ENCODE measurements at places on chromosomes 5 and 9.

DNA sequence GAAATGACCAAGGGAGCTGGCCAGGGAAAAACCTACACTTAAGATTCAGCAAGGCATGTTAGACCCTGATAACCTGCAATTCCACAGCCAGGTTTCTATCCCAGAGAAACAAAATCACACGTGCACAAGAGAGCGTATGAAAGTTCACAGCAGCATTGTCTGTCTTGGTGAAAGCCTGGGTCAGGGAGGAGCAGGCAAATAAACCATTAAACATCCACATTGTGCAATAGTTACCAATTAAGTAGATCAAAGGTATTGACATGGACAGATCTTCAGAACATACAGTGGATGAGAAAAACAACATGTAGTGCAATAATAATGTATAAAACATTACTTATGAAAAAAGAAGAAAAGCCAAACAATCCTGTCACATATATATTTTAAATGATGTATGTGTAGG is 15.9 kb upstream of the GPX3 start:
- no peak for DNase-seq

DNA sequence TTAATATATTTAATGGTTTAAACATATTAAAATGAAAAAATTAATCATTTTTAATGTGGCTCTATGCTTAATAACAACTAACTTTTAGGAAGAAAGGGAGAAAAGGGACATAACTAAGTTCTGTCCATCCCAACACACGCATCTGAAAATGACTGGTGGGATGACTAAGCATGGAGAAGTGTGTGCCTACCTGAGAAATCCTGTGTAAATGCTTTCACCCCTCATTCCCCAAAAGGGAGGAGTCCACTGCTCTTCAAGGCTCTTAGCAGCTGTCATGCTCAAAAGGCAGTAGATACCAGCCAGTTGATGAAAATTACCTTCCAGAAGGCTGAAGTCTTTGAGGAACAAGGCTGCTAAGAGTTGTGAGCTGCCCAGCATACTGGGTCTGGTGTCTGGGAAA is 130.9 kb downstream of the NFIB start:
- DNase-seq, result no peak

DNA sequence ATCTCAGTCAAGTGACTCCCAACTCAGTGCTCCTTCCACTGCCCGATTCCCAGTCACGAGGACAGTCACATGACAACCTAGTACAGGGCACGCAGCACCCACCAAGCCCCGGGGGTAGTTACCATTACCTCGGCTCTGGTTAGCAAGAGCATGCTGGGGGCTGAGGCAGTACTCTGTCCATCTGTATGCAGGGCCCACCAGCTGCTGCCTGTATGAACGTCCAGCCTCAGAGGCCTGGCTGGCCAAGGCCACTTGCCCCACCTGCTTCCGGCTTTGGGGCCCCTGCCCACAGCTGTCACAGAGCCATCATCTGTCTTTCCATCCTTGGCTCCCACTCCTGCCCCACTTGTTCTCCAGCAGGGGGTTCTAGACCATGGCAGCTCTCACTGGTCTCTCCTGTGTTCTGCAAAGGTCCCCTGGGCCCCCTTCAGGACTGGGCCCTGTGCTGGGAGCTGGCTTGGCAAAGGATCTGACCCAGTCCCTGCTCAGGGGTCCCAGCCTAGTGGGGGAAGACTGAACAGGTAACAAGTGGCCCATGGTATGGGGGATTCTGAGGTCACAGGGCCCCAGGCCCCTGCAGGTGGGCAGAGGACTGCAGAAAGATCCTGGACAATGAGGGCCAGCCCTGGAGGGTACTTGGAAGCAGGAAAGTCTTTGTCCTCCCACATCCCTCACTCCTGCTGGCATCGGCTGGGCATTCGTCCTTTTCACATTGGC is 3.3 kb downstream of the RPL35 start:
- no peak for DNase-seq

DNA sequence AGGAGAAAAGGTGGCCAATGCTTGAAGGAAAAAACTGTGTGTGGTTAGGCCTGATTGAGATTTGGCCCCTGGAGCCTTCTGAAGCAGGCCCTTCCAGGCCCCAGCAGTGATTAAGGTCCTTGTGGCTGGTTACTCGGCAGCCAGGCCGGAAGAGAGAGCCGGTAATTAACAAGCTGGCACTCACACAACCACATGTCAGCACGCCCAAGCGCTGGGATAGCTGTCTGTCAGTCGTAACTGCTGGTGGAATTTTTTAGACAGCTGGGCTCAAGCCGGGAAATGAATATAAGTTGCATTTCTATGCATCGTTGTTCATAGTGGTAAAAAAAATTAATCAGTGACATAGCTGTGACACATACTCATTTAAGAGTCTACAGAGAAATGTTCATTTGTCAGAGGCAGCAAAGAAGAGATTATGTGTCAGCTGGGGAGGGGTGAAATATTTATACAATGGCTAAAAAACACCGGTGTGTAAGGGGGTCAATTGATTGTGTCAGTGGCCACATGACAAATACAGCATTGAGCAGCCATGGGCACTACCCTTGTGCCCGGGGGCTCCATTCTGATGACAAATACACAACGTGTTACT is 13.7 kb upstream of the ARAP3 start:
- DNase-seq, result peak; percentile 89

DNA sequence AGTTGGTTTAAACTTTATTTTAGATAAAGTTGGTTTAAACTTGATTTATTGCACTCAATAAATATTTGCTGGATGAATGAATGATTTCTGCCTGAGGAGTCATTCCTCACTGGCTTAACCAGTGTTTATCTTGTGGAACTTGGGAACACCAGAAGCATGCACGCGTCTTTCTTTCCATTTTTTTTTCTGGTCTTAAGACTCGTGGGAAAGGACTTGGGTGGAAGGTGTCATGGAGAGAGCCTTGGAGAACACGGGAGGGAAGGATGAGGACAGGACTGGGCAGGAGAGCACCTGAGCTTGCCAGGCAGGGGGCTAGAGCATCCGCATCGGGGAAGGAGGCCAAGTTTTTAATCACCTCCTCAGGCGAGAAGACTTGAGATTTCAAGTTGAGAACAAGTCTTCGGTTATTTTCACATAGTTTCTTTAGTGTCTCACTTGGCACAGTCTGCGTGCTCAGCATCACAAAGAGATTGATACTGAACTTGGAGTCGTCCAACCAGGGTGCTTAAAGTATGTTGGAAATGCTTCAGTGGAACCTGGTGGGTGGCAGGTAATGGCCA is 144.2 kb downstream of the PDZD2 start:
- DNase-seq, result no peak

GRCh38 chr5:32279223-32279622 is 33.5 kb downstream of the MTMR12 start:
- DNase-seq, result no peak

DNA sequence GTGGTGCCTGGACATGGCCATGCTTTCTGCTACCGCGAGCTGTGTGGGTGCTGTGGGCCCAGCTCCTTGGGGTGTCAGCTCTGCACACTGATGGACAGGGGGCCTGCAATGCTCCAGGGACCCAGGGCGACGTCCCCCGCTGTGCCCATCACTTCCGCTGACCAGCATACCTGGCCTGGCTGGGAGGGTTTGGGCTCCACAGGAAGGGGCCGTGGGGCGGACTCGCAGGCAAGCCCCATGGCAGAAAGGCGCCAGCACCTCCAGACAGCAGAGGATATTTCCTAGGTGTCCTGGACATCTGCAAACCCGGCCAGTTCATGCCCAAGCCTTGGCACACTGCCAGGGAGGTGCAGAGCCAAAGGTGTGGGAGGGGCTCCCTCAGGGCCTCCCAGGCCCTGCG is 295.8 kb upstream of the IRX4 start:
- DNase-seq, result no peak

DNA sequence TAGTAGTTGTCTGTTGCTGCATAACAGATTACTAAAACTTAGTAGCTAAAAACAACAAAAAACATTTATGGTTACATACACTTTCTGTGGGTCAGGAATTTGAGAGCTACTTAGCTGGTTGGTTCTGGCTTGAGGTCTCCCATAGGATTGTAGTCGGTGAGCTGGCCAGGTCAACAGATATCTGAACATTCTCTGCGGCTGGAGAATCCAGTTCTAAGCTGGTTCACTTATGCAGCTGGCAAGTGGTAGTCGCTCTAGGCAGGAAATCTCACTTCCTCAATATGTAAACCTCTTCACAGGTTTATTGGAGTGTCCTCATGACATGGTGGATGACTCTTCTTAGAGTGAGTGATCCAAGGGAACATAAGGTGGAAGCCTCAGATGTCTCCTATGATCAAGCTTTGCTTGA is 65.7 kb upstream of the TNFAIP8 start:
- DNase-seq, result no peak

DNA sequence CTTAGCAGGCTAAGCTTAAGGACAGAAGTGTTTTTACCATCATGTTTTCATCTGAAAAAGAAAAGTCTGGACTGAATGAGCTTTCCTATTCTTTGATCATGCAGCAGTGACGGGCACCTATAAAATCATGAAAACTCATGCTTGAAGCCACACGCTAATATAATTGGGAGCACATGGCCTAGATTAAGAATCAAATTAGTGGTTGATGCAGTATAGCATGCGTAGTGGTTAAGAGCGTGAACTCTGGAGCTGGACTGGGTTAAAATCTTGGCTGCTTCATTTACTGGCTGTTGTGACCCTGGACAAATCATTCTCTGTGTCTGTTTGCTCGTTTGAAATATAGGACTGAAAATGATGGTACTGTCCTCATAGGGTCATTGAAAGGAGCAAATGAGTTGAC is 49.9 kb upstream of the IL13 start:
- no peak for DNase-seq

- no peak for DNase-seq
Observed at GRCh38 chr9:71984403-71984802, 73.0 kb downstream of the C9orf85 start.

GRCh38 chr5:139251281-139251687 is 42.3 kb upstream of the MATR3 start:
- DNase-seq, result no peak

DNA sequence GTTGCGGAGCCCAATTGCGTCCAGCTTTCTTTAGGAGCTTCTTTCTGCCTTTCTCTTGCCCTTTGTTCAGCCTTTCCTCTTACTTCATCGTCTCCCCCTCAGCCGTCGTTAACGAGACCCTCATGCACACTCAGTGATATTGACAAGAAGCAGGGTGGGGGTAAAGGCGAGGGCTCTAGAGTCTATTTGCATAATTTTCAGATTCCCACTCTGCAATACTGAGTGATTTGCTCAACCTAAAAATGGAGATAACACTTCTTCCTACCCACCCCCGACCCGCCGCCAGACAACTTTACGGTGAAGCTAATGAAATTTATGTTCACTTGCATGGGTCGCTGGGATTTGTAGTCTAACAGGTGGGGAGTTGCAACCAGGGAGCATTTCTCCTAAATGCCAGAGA is 1.3 kb upstream of the TBC1D2 start:
- no peak for DNase-seq

- no peak for DNase-seq
Observed at GRCh38 chr9:112378328-112379176, 1.4 kb upstream of the HSDL2 start.

DNA sequence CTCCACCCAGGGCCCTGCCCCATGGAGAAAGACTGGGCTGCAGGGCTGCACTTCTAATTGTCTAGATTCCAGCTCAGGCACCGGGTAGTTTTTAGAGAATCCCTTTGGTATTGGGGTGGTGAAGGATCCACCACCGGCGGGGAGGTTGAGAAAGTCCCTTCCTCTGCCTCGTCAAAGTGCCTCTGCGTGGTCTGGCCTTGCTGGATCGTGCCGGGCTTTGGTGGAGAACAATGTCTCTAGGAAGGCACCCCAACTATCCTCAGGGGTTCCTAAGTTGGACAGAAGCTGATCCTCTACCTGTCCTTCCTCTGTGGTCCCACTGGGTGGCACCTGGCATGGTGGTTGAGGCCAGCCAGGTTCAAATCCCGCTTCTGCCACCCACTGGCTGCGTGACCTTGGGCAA is 7.3 kb upstream of the AMBP start:
- no peak for DNase-seq

GRCh38 chr5:180541710-180542109 is 47.5 kb downstream of the CNOT6 start:
- DNase-seq, result no peak

- peak; percentile 86 for DNase-seq
Observed at GRCh38 chr9:130320723-130321481, 55.3 kb downstream of the HMCN2 start.

- no peak for DNase-seq
Observed at GRCh38 chr9:108662091-108662875, 193.5 kb downstream of the ACTL7B start.

DNA sequence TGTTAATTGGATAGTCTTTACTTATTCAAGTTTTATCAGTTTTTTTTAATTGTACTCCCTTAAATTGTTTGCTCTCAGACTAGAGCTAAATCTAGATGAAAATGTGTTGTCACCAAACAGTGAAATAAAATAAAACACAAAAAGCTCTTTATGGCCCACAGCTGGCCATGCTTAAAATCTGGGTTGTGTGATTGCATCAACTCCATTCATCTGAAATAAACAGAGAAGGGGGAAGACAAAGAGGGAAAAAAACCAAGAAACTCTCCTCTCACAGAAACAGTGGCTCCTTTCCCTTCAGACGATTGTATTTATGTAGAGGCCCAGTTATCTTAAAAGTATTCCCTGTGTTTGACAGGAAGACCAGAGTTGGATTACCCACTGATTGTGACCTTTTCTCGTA is 422.4 kb downstream of the IRX1 start:
- DNase-seq, result no peak

DNA sequence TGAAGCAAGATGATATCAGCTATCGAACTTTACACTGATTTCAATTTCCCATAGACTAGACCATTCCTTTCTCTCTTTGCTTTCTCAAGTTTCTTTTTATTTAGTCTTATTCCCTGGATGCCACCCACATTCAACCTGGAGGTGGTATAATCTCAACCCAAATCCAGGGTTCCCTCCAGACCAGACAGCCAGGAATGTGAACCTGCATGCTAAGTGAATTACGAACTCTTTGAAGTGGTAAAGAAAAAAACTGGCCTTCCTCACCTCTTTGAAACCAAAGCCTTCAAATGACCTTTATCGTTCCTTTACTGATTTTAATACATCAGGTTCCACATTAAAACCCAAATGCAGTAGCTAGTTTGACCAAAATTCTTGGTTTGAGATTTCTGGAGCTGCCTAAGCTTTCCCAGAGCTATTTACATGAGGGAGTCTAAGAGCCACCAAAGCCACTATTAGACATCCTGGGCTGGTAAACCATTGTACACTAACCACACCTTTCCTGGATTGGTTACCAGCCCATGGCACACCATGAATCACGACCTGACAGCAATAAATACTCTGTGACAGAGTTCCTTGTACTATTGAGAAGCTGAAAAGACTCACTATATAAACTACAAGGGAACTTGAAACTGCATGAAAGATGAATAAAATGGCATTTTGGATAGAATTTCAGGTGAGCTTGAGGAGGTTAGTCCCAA is 323.7 kb downstream of the ADAMTS6 start:
- DNase-seq, result no peak

DNA sequence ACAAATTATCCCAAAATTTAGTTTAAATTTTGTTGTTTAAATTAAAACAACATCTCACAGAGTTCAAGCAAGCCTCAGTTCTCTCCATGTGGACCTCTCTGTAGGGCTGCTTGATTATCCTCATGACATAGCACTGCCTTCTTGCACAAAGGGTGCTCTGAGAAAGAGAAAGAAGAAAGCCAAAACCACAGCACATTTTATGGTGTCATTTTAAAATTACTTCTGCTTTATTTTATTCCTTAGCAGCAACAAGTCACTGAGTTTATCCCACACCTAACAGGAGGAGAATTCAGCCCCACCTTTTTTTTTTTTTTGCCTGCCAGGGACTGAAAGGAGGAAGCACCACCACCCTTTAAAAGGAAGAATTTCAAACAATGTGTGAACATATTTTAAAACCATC is 12.8 kb upstream of the KCNV2 start:
- no peak for DNase-seq

All from posterior cingulate gyrus (tissue), 11 donors.